Effector CD8-positive, alpha-beta T cell (primary cell): ENCODE measurements at places on chromosomes 11 and 22.

DNA sequence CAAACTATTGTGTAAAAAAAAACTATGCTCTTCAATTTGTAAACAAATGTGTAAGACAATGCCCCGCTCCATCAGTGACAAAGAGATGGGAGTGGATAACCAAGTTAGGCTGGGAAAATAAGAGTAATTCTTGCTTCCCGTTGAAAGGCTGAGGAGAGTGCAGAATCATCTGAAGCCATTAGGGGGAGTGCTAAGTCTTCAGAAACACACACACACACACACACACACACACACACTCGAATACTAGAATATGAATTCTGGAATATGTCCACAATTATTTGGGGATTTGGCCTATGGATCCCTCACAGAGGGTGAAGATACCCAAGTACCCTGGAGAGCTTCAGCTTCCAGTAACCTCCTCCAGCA, 27.8 kb upstream of the ROBO3 start:
- no peak for DNase-seq

DNA sequence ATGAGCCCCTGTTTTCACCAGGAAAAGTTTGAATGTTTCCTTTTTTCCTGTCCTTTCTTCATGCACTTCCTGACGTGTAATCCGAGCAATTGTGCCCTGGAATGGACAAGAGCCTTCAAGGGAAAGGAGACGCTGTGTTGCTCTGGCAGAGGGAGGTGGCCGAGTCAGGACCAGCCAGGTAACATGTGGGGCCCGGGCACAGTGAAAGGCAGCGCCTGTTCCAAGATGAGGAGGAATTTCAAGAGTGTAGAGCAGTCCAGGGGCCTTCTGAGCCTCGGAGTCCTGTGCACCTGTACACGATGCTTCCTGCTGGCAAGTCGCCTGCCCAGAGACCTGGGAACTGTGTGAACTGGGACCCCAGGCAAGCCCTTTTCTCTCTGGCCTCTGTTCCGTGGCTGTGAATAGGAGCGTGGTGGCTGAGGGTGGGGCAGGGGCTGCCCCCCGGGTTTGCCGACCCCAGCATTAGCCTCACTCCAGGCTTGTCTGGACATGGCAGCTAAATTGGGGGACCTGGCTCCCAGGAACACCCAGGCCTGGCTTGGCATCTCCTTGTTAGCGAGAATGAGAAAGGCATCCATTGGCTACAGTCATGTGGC, 92.0 kb downstream of the MYEOV start:
- no peak for DNase-seq

GRCh38 chr11:45852712-45853101, 5.4 kb downstream of the CRY2 start:
- DNase-seq: no peak

GRCh38 chr11:125207866-125208425, 43.4 kb downstream of the PKNOX2 start:
- DNase-seq: no peak

GRCh38 chr11:130092661-130093060, 23.0 kb downstream of the APLP2 start:
- no peak for DNase-seq

DNA sequence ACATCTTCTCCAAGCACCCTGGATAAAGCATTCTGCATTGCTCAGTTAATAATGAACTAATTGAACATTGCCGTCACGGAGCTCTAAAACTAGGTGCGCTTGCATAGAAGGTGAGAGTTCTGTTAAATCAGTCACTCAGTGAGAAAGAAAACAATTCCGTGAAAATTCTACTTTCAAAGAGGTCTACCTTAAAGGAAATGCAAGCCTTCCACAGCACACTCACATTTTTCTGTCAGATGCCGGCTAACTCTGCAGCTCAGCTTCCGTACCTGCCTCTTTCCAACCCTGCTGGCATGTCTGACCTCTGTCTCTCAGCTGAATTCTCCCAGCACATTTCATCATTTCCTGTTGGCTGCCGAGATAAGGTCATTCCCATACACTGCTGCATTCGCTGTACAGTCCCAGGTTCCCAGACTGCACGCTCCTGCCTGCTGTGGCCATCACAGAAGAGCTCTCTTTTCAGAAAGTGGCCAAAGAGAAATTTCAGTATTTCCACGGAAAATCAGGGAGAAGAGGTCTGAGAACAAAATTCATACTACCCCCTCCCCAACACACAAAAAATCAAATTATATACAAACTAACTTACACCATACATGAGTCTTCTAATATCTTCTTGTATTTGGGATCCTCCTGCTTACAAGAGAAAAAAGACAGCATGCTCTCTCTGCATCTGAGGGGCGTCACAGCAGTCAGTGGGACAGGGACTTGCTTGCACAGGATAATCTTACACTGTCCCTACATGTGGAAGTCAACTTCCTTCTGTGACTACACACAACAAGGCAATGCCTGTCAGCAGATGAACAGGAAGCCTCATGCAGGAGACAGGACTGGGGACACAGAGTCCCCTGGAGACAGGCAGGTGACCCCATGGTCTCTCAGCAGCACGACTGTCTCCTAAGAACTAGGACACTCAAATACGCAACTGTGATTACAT, 55.1 kb downstream of the PACSIN2 start:
- no peak for DNase-seq

- DNase-seq: no peak
Measured at GRCh38 chr22:30837531-30837930, 131.0 kb downstream of the MORC2 start.

- peak; percentile 16 for DNase-seq
Measured at GRCh38 chr22:40400159-40400558, 29.8 kb downstream of the SGSM3 start.

DNA sequence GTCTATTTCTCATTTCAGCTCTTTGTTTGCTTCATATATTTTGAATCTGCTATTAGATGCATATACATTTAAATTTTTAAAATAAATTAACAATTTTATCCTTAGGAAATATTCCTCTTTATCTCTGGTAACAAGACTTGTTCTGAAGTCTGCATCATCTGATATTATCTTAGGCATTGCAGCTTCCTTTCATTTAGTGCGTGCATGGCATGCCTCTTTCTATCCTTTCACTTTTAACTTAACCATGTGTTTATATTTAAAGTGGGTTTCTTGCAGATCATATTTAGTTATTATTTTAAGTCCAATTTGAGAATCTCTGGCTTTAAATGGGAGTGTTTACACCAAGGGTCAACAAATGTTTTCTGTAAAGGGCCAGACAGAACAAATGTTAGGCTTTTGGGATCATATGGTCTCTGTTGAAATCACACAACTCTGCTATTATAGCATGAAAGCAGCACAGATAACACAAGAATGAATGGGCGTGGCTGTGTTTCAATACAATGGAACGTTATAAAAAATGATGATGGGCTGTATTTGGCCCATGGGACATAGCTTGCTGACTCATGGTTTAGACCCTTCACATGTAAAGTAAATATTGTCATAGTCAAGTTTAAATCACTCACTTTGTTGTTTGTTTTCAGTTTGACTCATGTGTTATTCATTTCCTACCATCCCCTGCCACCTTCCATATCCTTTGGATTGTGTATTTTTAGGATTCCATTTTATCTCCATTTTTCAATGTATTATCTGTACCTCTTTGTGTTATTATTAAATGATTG, 83.9 kb upstream of the SNX19 start:
- DNase-seq: no peak

DNA sequence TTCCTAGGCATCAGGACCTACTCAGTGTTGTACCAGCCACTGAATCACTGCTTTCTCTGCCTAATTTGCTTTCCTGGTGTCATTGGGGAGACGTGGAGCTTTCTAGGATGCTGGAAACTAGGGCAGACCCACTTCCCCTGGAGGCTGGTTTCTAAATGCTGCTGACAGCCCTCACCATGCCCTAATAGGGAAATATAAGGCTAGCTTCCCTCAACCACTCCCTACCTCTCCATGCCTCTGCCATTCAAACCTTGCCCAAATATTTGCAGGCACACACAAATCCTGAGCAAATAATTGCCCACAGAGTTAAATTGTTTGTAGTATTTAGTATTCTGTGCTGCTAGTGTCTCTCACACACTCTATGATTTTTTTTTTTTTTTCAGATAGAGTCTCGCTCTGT, 310.2 kb downstream of the DDX10 start:
- no peak for DNase-seq

DNA sequence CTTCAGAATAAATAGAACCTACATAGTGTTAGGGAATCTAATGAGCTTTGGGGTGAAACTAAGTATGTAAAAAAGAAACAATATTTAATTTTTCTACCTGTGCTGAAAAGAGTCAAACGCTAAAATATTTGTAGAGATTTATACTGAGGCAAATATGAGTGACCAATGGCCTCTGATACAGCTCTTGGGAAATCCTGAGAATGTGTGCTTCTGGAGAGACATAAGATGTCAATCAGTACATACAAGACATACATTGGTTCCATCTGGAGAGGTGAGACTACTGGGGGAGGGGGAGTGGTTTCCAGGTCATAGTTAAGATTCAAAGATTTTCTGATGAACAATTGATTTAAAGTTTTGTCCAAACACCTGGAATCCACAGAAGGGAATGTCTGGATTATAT, 970 bp downstream of the ASRGL1 start:
- no peak for DNase-seq
